ENCODE measurements at places on chromosomes 2 and 18.
A peak's percentile ranks its signal among the peaks of the same experiment; 100 is the strongest.

DNA sequence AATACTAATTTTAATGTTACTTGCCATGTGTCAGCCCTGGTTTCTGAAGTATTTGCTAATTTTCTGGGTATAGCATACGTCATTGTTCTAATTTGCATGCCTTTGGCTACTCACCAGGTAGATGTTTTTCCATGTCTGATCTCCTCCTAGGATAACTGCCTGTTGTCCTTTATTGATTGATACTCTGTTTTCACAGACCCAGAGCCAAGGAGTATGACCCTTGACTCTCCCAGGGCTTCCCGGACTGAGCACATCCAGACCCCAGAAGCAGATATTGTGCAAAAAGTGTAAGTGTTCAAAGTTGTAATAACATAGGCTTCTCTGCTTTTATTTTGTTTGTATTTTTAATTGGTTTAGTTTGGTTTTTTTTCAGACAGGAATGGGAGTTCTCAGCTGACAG is 53.8 kb downstream of the SUMO1 start:
- DNase-seq = no peak

- no peak for DNase-seq
Measured at GRCh38 chr2:40680547-40680946, 228.7 kb upstream of the SLC8A1 start.

GRCh38 chr2:144495227-144496091 is 24.5 kb downstream of the ZEB2 start:
- no peak for DNase-seq

DNA sequence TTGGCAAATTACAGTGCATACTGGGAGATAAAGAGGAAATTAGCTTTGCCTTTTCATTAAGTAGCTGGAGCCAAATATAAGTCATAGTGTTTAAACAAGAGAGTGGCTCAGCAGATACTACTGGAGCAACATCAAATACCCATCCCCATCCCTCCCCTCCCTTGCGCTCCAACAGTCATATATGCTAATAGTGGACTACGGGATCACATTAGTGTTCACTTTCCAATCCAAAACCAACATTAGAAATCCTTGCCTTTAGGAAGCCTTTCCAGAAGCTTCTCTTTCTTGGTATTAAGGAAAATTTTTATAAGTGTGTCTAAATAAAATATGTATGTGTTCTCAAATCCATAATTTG is 1669.3 kb downstream of the SUCLG1 start:
- no peak for DNase-seq

GRCh38 chr2:18387441-18388206 is 172.8 kb downstream of the RDH14 start:
- DNase-seq = no peak

DNA sequence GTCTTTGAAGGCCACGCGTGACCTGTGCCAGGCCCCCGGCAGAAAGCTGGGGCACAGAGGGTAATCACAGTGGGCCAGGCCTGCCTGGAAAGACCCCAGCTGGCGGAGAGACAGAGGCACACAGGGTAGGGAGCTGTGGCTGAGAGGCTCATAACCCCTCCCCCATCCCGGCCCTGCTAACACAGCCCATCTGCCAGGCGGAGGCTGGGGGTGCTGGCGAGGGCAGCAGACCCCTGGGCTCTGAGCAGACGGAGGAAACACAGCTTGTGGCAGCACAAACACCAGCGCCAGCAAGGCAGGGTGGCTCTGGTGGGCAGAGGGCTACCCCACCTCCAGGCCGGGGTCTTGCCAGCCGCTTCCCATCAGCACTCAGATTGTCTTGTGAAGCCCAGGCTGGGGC is 19.0 kb downstream of the HS6ST1 start:
- DNase-seq = no peak

GRCh38 chr2:138787053-138787666 is 7.0 kb upstream of the NXPH2 start:
- DNase-seq = no peak

- no peak for DNase-seq
Measured at GRCh38 chr18:73923866-73924265, 223.8 kb downstream of the FBXO15 start.

GRCh38 chr2:151766437-151767153 is 32.3 kb upstream of the NEB start:
- DNase-seq = no peak

DNA sequence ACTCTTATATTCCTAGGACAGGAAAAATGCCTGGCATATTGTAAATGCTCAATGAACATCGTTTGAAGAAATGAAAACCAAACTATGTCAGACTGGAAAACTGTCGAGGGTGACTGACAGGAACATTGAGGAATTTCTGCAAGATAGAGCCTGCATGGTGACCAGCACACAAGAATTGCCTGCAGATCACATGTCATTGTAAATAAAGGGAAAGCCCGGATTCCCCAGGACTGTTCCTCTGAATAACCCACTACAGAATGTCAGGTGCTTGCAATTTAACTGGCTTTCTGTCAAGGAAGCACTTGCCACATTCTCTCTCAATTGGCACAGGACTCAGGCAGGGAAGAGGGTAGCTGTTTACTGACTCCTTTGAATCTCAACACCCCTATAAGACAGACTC is 129.0 kb upstream of the REG3G start:
- DNase-seq = no peak

GRCh38 chr2:85847051-85847588 is 41.7 kb downstream of the ST3GAL5 start:
- DNase-seq = no peak

DNA sequence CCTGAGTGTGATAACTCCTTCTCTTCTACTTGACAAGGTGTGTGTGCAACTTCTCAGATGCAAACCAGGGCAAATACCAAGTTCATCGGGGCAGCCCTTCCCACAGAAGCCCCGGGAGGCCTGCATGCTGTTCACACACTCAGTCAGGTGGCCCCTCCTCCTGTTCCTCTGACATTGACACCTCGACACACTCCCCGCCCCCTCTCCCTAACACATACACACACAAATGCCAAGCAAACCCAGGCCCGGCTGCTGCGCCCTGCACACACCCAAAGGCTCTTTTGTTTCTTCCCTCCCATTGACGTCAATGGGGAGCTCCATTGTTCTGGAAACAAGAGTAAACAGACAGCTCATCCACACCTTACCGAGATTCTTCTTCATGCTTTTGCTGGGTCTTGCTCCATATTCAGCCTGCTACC is 1.7 kb upstream of the PER2 start:
- DNase-seq = no peak

- DNase-seq = no peak
Measured at GRCh38 chr2:6773007-6773693, 92.6 kb downstream of the CMPK2 start.

DNA sequence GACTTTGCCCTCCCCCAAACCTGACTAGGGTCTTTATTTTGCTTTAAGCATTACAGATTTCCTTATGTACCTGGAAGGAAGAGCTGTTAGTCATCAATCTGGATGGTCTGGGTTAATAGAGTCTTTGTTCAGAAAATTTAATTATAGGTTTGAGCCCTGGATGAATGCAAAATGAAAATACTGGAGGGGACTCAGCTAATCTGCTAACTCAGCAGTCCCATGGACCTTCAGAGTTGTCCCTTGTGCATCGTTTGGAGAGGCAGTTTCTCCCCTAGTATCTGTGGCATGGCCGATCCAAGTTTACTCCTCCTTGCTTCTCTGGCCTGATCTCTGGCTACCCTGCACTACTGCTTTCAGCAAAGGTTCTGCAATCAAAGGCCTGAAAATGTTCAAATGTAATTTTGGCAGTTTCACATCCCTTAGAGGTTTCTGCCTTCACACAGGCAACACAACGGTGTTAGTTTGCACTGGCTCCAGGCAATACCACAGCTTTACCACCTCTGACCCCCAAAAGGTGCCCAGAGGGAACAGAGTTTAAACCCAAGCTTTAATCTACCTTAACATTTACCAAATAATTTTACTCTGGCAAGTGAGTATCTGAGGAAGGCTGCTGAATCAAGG is 134.3 kb downstream of the THADA start:
- no peak for DNase-seq

DNA sequence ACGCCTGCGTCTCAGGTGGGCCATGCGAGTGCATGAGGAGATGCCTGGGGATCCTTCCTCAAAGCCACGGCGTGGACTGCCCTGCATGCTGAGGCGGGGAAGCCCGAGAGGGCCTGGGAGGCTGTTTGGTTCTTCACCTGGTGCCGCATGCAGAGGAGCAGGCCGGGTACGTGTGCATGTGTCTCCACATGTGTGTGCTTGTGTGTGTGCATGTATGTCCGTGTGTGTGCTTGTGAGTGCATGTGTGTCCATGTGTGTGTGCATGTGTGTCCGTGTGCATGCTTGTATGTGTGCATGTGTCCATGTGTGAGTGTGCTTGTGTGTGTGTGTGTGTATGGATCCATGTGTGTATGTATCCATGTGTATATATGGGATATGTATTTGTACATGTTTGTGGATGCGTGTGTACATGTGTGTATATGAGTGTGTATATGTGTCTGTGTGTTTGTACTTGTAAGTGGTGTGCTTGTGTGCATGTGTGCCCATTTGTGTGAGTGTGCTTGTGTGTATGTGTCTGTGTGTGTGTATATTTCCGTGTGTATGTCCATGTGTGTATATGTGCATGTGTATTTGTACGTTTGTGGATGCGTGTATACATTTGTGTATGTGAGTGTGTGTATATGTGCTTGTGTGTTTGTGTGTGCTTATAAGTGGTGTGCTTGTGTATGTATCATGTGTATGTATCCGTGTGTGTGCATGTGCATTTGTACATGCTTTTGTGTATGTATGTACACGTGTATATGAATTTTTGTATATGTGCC is 79.0 kb downstream of the PTGR3 start:
- DNase-seq = peak; percentile 60

GRCh38 chr18:56982766-56983165 is 164.1 kb upstream of the BOD1L2 start:
- no peak for DNase-seq

GRCh38 chr2:125169022-125169763 is 1144.1 kb downstream of the CNTNAP5 start:
- no peak for DNase-seq

DNA sequence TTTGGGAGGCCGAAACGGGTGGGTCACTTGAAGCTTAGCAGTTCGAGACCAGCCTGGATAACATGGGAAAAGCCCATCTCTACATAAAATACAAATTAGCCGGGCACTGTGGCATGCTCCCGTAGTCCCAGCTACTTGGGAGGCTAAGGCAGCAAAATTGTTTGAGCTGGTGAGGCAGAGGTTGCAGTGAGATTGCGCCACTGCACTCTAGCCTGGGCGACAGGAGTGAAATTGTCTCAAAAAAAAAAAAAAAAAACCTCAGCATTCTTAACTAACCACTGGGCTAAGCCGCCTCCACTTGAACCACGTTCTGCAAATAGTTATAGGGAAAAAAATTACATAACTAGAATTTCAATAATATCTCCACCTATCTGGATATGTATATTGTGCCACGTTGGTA is 2.3 kb downstream of the FOXI3 start:
- DNase-seq = no peak

DNA sequence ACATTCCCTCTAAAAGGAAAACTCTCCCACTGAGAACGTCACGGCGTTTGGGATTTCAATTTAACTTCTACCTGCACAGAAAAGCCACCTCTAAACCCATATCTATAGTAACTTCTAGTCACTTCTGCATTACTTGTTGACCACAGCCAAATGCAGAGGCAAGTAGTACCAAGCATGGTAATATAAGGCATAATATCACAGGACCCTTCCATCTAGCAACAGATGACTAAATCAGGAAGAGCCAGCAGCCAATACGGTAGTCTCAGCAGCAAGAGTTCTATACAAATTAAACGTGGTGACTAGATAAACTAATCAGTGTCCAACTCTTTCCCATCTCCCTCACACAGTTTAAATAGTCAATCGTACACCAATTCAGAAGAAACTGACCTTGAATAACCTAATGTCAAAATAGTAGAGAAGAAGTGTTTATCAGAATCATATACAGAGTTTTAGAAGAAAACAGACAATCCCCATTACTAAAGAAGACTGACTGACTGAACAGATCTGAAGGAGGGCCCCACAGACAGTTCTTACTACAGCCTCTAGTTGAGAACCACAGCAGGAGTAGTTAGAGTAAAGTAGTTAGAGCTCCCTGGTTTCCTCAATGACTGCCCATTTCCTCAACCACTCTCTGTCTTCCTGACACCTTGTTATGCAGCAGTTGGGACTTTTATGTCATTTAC is 30.0 kb downstream of the MEMO1 start:
- DNase-seq = no peak

GRCh38 chr2:71478806-71479205 is 25.4 kb downstream of the DYSF start:
- DNase-seq = no peak

- DNase-seq = peak; percentile 93
Measured at GRCh38 chr2:237558961-237559641, 7.3 kb upstream of the PRLH start.

DNA sequence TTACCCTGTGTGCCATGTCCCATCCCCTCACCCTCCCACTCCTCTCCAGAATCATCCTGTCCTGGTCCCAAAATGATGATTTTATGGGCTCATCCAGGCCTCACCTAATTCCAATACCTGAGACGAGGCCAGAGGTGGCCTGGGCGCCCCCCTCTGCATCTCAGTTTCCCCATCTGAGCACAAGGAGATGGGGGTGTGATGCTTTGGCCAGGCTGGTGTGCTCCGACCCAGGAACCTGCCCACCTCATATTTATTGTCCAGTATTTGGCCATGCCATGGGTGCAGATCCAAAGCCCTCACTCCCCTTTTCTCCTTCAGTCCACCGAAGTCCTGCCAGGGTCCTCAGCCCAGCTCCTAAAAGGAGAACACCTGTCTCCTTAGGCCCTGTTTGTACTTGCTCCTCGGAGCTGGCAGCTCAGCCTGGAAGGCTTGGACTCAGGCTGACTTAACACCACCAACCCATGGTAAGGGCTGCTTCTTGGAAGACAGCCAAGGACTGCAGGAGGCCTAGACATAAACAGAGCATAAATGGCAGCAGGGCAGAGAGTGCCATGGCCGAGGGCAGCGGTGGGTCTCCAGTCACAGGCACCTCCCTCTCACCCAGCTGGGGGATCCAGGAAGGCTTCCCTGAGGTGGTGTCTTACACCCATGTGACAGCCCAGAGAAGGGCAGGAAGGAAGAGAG is 3.6 kb downstream of the TEX51 start:
- peak; percentile 72 for DNase-seq

- no peak for DNase-seq
Measured at GRCh38 chr2:233290051-233290845, 17.4 kb upstream of the SAG start.

- DNase-seq = peak; percentile 65
Measured at GRCh38 chr2:239467956-239468490, 67.2 kb upstream of the HDAC4 start.

GRCh38 chr2:140567734-140568133 is 1563.1 kb downstream of the LRP1B start:
- DNase-seq = no peak

- DNase-seq = no peak
Measured at GRCh38 chr2:5846881-5847280, 154.7 kb downstream of the SOX11 start.

GRCh38 chr18:79453816-79454735 is 58.3 kb downstream of the NFATC1 start:
- DNase-seq = no peak

DNA sequence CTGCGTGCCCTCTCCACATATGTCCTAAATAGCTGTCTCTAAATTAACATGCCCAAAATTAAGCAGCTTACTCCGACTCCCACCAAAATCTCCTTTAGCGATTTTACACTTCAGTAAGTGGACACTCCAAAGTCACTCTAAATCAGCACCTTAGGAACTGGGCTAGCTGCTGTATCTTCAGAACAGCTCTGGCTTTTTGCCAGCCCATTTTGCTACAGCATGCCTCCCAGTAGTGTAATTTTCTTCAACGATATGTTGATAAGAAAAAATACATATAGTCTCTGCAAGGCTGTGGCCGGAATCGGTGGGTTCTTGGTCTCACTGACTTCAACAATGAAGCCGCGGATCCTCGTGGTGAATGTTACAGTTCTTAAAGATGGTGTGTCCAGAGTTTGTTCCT is 291.8 kb upstream of the RGPD4 start:
- no peak for DNase-seq

- no peak for DNase-seq
Measured at GRCh38 chr18:36610258-36610657, 218.5 kb downstream of the TPGS2 start.
